Renal pelvis (tissue), 12 donors: ENCODE measurements at places on chromosomes 13 and 19.

GRCh38 chr13:39401756-39402155, 201.2 kb downstream of the LHFPL6 start:
- DNase-seq: no peak

GRCh38 chr19:30171795-30172612, 200.2 kb upstream of the ZNF536 start:
- DNase-seq: no peak

GRCh38 chr13:26965952-26966700, 205.5 kb downstream of the USP12 start:
- DNase-seq: no peak

DNA sequence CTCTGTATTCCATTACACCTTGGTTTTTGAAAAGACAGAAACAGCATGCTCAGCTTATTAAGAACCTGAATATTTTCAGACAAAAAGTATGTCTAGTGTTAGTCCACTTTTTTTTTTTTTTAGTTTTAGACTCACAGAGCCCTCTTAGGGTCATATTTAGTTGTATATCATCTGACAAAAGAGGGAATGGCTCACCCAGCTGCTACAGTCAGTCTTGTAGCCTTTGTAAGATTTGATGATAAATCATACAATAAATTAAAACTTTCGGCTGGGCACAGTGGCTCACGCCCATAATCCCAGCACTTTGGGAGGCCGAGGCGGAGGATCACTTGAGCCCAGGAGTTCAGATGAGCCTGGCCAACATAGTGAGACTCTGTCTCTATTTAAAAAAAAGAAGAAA, 43.7 kb upstream of the LDLR start:
- DNase-seq: no peak

- no peak for DNase-seq
Measured at GRCh38 chr13:98826146-98826545, 73.7 kb upstream of the SLC15A1 start.
